ENCODE measurements at places on chromosomes 4 and X.

- DNase-seq: no peak
Observed at GRCh38 chr4:83876047-83876446, 340.1 kb downstream of the GPAT3 start.

DNA sequence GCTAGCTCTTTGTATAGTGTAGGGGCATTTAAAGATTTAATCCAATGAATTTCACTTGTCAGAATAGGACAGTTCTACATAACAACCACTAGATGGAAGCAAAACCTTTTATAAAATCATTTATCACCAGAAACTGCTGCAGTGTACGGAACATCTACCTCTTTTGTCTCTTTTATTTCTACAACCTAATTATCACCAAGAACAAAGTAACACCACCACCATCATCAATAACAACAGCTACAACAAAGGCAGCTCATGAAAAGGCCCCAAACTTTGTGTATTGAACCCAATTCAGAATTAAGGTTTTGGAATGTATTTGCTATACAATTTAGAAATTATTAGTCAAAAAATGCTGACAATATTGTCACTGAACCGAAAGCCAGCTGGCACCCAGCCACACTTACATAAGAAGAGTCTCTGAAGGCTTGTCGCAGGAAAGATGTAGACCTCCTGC, 260.9 kb upstream of the RPS6KA3 start:
- no peak for DNase-seq

GRCh38 chr4:41189076-41189475, 25.3 kb downstream of the APBB2 start:
- DNase-seq: no peak

DNA sequence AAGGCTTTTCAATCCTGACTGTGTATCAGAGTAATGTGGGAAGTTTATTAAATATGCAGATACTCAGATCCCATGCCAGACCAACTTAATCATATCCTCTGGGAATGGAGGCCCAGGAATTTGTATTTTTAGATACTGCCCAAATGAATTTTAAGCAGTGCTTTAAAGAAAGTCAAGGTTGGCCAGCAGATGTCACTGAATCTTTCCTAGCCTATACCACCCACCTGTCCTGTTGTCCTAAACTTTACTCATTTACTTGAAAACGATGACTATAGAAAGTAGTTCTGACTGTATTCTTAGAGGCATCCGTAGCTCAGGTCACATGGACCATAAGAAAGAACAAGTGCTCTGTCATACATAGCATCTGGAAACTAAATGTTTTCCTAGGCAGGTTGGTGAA, 79.9 kb downstream of the AMOT start:
- DNase-seq: no peak

GRCh38 chr4:7434766-7435150, at the start of gene PSAPL1:
Gene PSAPL1, minus strand, starts transcription at chr4:7434930. Its CDS starts 51 bp downstream, at chr4:7434879.
- DNase-seq: peak; percentile 60

DNA sequence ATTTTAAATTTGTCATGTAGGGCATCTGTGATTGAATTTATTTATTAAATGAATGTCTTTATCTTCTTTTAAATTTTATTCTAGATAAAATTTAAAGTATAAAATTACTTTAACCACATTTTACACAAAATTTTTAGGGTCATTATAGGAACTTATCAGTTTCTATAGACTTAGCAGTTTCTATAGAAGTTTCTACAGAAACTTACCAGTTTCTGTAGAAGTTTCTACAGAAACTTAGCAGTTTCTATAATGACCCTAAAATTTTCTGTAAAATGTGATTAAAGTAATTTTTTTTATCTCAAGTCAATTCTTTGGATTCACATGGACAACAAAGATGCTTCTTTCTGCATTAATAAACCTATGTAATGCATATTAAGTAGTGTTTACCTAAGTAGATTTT, 565.9 kb upstream of the TECRL start:
- DNase-seq: no peak

- no peak for DNase-seq
Observed at GRCh38 chr4:110544594-110544993, 68.6 kb downstream of the ENPEP start.

DNA sequence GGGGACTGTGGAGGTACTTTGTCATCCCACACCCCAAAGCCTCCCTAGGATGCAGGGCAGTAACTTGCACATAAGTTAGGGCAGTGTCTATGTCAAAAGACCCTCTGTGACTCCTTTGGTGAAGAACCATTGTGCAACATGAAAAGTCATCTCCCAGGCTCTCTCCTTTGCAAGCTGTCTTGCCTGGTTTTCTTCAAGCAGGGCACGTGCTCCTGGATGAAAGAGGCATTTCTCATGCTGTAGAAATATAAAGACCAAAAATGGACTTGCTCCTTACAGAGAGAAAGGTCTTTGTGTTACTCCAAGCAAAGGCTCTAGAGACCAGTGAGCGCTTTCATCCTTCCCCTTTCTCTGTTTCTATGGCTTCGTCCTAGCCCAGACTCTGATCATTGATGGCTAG, 44.9 kb downstream of the PLAC1 start:
- no peak for DNase-seq

DNA sequence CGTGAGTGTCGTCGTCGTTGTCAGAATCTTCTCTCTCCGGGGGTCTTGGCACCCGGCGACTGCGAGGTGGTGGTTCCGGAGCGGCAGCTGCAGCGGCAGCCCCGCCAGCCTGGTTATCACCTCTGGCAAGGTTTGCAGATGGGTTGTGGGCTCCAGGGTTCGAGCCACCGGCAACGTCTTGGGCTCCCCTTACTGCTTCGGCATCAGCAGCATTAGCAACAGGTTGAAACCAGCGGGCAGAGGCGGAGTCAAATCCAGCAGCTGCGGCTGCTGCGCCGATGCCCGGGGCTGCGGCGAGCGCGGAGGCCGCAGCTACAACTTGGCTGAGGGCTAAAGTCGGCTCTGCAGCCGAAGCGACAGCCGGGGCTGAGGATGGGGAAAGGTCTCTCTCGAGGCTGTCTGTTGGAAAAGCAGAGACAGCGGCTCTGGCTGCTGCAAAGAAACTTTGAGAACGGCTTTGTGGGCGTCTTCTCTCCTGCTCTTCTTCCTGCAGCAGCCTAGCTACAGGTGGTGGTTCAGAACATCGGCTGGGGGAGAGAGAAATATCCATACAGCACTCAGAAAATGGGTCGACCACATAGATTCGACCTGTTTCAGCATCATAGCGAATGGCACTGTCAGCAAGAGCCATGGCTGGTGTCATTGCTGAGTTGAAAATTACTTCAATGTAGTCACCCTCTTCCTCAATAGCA, 3.6 kb downstream of the IRS4 start:
- DNase-seq: no peak

DNA sequence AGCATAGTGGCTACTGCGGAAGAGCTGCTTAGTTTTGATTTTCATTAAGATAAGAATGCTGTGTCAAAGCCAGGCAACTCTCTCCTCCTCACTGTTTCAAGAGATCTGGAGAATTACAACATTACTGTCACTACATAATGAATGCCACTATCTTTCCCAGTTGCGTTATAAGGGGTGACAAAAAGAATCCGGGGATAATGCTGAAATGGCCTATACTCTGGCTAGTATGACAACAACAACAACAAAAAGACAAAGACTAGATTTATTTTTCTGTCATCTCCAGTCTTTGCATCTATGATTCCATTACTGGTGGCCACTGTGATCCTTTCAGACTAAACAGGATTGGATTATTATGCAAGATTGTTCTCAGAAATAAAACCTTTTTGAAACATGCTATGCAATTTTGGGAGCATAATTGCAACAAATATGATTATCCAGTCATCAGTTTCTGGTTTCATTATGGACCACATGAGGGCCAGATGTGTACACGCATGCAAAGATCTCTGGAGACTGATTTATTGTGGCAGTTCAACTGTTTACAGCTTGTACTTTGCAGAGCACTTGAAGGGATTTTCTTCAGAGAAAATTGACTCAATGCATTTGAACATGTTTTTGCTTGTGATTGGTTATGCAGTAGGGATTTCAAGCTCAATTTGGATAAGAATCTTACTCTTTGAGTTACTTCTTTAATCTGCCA, 31.1 kb upstream of the SPANXB1 start:
- DNase-seq: no peak

DNA sequence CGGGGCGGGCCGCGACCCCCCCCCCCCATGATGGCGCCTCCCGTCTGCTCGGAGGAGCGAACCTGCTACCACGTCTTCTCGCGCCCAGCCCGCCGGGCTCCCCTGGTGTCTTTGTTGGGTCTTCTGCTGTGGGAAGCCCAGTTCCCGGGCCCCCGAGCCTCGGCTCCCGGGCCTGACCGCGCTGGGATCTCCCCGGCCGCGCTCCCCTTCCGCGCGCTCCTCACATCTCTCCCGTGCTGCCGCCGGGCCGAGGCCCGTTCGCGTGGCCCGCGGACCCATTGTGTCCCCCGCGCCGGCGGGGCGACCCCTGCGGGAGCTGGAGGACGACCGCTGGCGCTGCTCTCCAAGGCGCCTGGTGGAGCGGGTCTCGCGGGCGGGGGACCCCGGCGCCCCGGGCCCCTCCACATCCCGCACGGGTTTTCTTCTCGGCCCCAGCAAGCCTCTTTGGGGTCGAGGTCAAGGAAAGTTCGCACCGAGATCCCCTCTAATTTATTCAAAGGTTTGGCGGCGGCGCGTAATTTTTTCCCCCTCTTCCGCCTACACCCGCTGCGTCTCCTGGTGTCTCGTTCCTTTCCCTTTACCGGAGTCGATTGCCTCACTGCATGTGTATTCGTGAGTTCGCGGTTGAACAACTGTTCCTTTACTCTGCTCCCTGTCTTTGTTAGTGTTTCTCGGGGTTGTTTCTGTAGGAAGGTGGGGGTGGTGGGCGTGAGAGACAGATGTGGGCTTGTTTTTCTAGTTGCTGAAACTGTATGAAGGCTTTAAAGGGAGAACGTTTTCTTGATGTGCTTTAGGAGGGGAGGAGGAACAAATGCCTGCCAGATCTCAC, 770 bp downstream of the SMAD1 start:
- DNase-seq: peak; percentile 69

DNA sequence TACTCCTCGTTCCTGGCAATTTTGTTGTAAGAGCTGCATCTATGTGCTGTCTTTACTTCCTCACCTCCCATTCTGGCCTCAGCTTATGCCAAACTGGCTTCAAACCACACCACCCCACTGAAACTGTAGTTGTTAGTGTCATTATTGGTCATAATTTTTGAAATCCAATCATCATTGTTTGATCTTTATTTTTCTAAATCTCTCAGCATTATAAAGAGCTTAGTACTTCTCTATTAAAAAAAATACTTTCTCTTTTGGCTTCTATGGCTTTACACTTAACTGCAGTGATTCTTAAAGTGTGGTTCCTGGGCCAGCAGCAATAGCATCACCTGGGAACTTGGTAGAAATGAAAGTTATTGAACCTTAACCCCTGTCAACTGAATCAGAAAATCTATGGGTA, 83.5 kb upstream of the GRPR start:
- DNase-seq: no peak

DNA sequence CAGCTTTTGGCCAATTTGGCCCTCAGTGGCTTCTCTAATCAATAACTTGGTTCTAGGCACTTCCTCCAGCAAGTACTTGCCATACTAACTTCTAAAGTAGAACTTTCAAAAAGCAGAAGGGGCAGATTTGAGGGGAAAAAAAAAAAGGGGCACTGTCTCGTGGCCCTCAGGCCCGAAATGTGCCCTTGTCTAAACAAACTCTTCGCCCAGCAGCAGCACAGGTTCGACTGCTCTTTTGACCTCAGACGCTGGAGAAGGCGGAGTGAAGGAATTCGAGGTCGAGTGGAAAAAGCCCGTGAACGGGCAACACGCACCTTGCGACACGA, 775 bp downstream of the GRPEL1 start:
- DNase-seq: no peak

- peak; percentile 90 for DNase-seq
Observed at GRCh38 chr4:154549894-154550790, at the start of gene PLRG1. Gene PLRG1, minus strand, starts transcription at chr4:154550400. Its CDS starts 92 bp downstream, at chr4:154550308.

DNA sequence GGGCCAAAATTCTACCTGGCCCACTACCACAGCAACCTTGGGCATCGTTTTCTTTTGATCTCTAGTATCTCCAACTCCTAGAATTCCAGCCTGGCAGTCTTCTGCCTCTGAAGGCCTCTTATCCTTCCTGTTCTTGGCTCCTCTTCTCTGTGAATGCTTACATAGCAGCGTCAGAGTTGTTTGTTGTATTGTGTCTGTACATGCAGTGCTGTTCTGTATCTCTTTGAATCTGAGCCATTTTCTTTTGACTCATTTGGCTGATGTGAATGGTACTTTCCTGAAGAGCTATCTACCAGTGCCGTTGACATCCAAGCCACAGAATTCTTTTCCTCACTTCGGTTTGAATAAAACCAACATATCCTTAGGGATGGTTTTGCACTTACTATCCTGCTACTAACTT, 79.2 kb downstream of the TMEM164 start:
- peak; percentile 86 for DNase-seq

- no peak for DNase-seq
Observed at GRCh38 chrX:142186103-142186502, 19.0 kb downstream of the MAGEC2 start.

DNA sequence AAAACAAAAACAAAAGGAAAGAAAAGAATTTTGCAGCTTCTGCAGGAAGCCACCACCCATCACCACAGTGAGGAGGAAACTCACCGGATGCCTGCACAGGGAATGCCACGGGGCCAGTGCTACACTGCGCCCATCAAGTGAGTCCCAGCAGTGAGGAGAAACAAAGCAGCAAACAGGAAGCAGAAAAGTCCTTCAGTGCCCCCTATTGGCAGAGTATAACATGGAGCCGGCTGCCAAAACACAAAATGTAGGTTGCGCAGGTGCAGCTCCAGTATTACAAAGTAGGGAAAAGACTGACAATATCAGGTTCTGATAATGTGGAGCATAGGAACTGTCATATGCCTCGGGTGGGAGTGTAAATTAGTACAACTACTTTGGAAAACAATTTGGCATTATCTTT, 23.3 kb upstream of the SCML2 start:
- no peak for DNase-seq

GRCh38 chrX:151386838-151387459, 10.1 kb upstream of the VMA21 start:
- DNase-seq: no peak

- no peak for DNase-seq
Observed at GRCh38 chr4:99833756-99834155, 17.1 kb downstream of the DAPP1 start.

- DNase-seq: no peak
Observed at GRCh38 chr4:2078584-2078983, 19.5 kb downstream of the NAT8L start.

DNA sequence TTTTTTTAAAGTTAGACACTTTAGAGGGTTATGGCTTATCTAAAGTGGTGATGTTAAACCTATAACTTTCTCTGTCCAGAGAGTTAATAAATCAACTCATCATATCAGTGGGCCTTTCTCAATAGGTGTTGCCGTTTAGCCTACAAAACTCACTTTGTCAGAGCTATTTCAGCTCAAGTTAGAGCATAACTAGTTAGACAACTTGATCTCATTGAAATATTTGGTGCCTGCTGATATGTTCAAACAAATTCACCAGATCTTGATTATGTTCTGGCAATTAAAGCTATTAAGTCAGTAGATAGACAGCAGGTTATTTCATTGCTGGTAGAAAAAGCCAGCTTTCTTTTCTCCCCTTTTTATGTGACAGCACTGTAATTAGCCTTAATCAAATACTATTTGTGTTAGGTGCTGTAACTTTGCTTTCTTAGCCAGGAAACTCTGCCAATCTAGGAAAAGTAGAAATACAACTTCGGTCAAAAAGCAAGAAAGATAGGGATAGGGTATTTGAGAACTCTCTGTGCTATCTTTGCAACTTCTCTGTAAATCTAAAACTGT, 191.8 kb downstream of the MAML3 start:
- no peak for DNase-seq

- DNase-seq: no peak
Observed at GRCh38 chr4:174575436-174575835, 53.1 kb upstream of the HPGD start.

Data from mammary epithelial cell (primary cell).